ENCODE measurements at places on chromosomes 4 and X.

- no peak for DNase-seq
Measured at GRCh38 chr4:123478859-123479345, 82.3 kb downstream of the SPRY1 start.

DNA sequence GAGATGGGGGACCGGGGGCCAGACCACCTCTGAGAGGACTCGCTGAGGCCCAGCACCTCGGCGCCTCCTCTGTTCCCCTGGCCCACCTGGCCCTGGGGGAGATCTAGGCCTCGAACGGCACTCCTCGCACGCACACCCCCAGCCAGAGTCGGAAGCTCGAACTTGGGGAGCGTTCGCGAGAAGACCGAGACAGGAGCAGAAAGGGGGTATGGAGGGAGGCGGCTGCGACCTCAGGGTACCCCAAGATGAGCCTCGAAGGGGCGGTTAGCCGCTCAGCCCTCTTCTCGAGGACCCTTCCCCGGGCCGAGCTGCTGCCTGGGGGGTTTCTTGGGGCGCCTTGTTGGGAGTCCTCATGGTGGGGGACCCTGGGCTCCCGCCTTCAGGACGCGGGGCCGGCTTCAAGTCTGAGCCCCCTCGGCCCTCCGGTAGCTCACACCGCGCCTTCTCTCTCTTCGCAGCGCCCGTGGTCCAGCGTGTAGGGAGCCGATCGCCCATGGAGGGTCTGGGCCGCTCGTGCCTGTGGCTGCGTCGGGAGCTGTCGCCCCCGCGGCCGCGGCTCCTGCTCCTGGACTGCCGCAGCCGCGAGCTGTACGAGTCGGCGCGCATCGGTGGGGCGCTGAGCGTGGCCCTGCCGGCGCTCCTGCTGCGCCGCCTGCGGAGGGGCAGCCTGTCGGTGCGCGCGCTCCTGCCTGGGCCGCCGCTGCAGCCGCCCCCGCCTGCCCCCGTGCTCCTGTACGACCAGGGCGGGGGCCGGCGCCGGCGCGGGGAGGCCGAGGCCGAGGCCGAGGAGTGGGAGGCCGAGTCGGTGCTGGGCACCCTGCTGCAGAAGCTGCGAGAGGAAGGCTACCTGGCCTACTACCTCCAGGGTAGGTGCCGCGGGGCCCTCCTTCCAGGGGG, 706 bp downstream of the DUSP9 start:
- DNase-seq, result no peak

DNA sequence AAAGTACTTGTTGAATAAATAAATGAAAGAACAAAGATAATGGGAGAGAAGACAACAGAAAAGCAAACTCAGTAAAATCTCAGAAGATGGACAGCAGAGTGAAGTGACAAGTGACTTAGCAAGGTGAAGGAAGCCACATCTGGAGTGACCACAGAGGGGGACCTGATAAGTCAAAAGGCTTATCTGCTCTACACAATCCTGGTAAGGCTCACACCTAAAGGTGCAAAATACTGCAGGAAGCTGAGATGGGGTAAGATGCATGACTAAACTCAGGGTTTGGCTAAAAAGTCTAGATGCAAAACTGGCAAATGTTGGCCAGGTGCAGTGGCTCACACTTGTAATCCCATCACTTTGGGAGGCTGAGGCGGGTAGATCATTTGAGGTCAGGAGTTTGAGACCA, 22.2 kb downstream of the TRMT2B start:
- no peak for DNase-seq

DNA sequence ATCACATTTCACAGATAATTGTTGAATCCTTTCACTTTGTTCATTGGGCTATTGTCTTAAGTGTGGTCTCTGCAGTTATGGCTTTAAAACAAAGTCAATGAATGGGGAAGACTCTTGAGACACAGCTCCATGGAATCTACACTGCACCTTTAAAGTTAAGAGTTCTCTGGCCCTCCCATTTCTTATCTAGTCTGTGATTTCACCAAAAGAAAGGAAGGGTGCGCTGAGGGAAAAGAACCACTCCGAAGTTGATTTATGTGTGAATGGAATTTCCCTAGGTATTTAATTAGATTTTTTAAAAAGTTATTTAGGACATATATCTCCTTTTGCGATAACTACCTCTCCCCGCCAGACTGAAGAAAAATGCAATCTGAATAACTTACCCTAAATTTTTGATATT, 2.5 kb downstream of the SEPTIN11 start:
- no peak for DNase-seq

DNA sequence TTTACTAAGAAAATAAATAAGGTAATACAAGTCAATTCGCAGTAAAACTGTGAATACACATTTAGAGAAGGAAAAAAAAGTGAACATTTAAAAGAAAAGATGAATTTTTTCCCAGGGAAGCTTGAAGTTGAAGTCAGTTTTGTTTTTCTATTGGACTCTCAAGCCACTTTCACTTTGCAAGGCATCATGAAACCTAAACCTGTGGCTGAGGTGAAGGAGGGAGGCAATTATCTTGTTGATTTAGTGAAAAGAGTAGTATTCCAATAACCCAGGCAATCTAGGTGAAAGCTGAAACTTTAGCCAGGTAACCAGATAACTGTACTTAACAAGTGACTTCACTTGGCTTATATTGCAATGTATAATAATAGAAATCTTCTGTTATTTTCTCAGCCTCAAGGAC, 138.6 kb downstream of the HDX start:
- no peak for DNase-seq

Data from smooth muscle cell of the brain vasculature (primary cell).